Choroid plexus epithelial cell (primary cell): ENCODE measurements at places on chromosomes 4 and X.

GRCh38 chr4:70062000-70062399 lies 11.8 kb downstream of the HTN1 start:
- no peak for DNase-seq

DNA sequence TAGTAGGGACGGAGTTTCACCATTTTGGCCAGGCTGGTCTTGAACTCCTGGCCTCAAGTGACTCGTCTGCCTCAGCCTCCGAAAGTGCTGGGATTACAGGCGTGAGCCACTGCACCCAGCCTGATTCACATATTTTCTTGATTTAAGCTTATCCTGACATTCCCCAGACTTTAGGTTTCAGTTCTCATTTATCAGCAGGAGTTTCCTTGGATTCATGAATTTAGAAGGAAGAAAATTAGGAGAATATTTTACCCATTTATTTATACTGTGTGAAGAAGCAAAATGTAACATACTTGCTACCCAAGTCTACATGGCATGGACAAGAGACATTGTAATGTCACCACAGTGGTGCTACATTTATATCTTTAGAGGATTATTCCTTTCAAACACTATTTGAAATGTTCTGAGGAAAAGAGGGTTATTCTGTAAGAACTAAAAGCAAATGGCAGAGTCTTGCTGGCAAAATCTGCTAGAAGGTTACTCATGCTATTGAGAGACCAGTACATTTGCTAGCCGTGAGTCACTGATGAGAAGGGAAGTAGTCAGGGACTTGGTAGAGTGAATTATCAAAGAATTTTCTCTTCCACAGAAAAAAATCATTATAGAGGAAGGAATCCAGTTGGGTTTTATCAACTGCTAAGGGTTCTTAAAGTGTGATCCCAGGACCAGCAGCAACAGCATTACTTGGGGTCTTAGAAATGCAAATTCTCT lies 26.1 kb upstream of the CFAP299 start:
- peak; percentile 86 for DNase-seq

DNA sequence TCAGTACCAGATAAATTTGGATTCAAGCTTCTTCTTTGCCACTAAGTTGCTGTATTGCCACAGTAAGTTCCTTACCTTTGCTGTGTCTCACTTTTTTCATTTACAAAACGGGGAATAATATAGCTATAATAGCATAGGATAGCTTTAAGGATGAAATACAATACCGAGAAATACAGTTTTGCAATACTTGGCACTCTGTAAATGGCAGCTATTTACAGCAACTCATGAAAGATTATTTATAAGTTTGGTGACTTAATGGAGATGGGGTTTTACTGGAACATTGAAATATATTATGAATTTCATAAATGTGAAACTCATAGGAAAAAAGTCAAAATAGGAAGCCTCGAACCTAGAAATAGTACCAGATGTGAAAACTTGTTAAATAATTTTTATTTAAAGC lies 27.6 kb downstream of the ANXA10 start:
- DNase-seq, result no peak

GRCh38 chr4:146155152-146155724 lies 20.3 kb upstream of the LSM6 start:
- no peak for DNase-seq

DNA sequence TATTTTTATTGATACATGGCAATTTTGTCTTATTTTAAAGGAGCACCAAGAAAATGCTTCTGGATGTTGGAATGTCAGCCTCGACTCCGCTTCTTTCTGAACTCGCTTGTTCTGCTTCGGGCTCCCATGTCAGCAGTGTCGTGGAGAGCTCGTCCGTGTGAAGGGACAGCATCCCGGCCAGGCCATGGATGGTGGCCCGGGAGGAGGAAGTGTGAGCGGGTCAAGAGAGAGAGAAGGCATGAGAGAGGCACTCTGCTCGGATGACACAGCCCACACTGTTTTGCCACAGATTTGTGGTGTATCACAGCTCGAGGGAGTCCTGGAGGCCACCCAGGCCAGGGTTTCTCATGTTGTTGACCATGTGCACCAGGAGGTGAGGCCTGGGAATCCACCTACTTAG lies 107.0 kb downstream of the TRAPPC11 start:
- DNase-seq, result no peak

DNA sequence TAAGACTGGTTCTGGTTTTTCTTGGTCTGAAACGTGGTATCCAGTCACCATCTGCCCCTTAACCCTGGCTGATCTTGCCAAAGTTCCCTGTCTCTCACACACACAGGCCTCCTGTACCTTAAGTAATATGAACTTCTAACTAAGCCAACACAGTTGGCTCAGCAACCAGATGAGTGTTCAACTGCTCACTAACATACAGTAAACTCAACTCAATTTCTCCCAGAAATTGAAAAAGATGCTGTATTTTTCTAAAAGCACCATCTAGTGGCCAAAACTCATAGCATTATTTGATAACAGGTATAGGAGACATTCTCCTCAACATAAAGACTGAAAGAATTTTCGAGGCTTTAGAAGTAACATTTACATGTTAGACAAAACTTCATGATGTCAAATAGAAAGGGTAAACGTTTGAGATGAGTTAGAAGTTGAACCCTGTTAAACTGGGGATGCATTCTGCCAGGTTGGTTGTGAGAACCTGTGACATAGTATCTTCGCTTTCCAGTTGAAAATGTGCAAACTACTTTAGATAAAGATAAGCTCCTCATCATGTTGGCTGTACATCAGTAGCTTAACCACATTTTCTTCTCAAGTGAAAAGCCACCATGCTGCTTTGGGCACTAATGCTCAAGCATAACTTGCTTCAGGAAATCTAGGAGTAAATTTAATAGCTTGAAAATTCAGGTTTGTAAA lies 31.2 kb downstream of the CCNI start:
- DNase-seq, result peak; percentile 77

- DNase-seq, result peak; percentile 99
Observed at GRCh38 chr4:156999175-156999517, 27.5 kb upstream of the PDGFC start.

GRCh38 chr4:127210893-127211649 lies 421.7 kb upstream of the INTU start:
- no peak for DNase-seq

GRCh38 chrX:154729439-154729838 lies 21.4 kb downstream of the GAB3 start:
- no peak for DNase-seq

- no peak for DNase-seq
Observed at GRCh38 chr4:161817914-161818313, 345.9 kb downstream of the FSTL5 start.

DNA sequence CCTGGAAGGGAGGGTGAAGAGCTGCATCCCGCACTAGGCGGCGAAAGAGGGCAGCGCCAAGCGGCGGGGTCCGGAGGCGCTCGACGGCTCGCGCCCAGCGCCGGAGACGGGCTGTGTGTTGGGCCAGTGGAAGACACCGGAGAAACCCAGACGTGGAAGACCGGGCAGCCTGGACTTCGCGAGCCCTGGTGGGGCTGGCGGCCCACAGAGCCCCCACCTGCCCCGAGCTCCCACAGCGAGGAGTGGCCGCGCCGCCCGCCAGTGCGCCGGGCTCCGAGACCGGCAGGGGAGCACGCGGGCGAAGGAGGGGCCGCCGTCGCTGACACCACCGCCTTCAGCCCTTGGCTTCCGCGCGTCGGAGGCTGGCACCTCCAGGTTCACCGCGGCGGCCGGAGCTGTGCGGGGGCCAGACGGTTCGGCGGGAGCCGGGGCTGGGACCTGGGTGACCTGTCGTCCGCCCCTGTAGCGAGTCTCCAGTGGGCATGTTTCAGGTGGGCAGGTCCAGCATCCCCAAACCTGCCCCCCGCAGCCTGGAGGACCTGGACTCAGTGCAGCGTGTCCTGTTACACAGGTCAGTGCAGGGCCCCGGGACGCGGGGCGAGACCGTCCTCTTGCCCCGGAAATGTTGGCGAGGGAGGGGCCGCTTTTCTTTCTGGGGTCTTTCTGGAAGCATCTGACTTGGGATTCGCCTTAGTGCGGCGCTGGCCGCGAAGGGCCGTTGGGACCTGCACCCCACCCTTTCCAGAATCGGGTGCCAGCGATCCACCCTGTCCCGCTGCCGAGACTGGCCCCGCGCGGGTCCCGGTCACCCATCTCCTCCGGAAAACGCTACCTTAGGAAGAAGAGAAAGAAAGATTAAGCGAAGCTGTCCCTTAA lies 9.6 kb upstream of the INTU start:
- DNase-seq, result peak; percentile 47

- no peak for DNase-seq
Observed at GRCh38 chr4:147794787-147795413, 63.0 kb downstream of the ARHGAP10 start.

DNA sequence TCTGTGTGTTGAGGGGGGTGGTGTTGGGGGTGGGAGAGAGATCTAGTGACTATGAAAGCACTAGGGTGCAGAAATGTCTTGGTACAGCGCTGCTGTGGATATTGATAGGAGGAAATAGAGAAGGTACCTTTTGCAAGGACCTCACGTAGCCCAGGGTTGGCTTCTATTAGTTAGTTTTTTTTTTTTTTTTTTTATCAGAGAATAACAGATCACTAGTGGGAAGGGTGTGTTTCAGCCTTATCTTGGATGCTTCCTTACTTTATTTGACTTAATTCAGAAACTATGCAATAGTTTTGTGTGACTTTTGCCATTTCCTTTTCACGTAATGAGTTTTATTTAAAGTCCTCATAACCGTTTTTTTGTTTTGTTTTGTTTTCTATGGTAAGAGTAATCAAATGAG lies 16.4 kb upstream of the PGRMC2 start:
- DNase-seq, result no peak

GRCh38 chr4:161936625-161937550 lies 226.9 kb downstream of the FSTL5 start:
- peak; percentile 92 for DNase-seq

GRCh38 chr4:102828497-102828808 lies 1.1 kb upstream of the UBE2D3 start:
- no peak for DNase-seq

- DNase-seq, result no peak
Observed at GRCh38 chrX:153571534-153571908, 27.4 kb downstream of the CCNQ start.

DNA sequence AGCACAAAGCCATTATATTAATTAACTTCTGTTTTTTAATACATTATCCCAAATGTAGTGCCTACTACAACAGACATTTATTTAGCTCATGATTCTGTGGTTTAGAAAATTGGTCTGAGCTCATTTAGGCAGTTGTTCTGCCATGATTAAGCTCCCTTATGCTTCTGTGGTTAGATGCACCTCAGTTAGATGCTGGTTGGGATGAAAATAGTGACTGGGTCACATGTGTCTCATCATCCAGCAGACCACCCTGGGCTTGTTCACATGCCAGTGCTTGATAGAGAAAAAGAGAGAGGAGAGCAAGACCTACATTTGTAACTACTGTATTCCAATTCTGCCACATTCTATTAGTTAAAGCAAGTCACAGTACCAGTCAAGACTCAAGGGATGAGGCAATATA lies 376.4 kb upstream of the GNPDA2 start:
- no peak for DNase-seq

DNA sequence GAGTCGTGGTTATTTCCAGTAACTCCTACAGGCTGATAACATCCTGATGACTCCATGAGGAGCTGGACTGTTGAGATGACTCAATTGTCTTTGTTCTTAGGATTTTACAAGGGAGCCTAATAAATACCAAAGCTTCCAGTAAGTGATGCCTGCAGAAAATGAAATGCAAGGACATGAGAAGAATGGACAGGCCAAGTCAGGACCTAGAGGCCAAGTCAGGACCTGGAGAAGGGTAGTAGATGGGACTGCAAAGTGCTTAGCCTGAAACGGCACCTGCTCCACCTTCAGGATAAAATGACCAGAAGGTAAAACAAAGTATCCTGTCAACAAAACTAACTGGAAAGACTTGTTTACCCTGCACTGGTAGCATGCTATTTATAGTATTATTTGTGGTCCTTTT lies 6.4 kb upstream of the SLC10A6 start:
- DNase-seq, result peak; percentile 26

GRCh38 chr4:20318909-20319277 lies 67.2 kb downstream of the SLIT2 start:
- no peak for DNase-seq

- DNase-seq, result no peak
Observed at GRCh38 chrX:118484216-118484903, 11.3 kb upstream of the DOCK11 start.

DNA sequence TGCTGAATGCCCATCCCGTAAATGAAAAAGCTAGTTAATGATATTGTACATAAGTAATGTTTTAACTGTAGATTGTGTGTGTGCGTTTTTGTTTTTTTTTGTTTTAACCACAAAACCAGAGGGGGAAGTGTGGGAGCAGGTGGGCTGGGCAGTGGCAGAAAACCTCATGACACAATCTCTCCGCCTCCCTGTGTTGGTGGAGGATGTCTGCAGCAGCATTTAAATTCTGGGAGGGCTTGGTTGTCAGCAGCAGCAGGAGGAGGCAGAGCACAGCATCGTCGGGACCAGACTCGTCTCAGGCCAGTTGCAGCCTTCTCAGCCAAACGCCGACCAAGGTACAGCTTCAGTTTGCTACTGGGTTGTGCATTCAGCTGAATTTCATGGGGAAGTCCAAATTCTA lies at the start of gene SPP1:
SPP1 (plus strand) TSS at position 249 of the 400 bp plus-strand sequence. CDS start 1,182 bp downstream, outside the sequence.
- DNase-seq, result peak; percentile 43

GRCh38 chrX:122092978-122093377 lies 1045.6 kb downstream of the GLUD2 start:
- no peak for DNase-seq

DNA sequence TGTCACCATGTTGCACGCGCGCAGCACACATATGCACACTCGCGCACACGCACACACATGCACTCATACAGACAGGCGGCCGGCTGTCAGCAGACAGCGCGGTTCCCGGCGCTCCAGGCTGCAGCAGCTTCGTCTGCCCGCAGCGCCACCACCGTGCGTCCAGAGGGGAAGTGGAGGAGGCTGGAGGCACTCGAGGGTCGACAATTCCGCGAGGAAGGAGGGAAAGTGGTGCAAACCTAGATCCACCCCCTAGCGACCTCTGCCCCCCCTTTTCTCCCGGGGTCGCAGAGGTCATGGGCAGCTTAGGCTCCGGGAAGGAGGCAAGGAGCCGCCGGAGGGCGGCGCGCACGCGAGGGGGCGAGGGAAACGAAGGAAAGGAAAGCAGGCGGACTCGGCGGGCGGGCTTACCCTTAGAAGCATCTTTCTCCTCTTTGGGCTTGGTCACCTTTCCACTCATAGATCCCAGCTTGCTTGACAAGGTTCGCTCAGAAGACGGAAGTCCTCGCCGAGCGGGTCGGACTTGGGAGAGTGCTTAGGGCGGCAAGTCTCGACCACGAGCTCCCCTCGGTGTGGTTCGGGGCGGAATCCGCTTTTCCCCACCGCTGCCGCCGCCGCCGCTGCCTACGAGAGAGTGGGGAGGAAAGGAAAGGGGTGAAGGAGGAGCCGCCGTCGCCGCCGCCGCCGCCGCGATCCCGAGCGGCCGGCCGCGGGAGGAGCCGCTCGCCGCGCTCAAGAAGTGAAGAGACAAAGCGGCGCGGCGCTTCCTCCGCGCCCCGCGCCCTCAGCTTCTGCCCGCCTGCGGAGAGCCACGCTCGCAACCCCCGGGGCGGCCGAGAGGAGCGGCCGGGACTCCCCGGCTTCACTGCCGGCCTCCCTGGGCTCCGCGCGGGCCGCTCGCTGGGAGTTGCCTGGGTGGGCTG lies 326.6 kb upstream of the F9 start:
- no peak for DNase-seq

- DNase-seq, result peak; percentile 65
Observed at GRCh38 chrX:103211012-103211715, 3.7 kb upstream of the BEX4 start.

GRCh38 chr4:73770917-73771316 lies 30.5 kb downstream of the CXCL8 start:
- no peak for DNase-seq
